ENCODE measurements at places on chromosomes 2 and 18. TPM values are rescaled to one million over a fixed set of nuclear protein-coding genes. Genes with fewer than 3 reads are reported as not detected.

GRCh38 chr2:215728504-215729065, 284.8 kb downstream of the MREG start:
- DNase-seq: peak; percentile 61

DNA sequence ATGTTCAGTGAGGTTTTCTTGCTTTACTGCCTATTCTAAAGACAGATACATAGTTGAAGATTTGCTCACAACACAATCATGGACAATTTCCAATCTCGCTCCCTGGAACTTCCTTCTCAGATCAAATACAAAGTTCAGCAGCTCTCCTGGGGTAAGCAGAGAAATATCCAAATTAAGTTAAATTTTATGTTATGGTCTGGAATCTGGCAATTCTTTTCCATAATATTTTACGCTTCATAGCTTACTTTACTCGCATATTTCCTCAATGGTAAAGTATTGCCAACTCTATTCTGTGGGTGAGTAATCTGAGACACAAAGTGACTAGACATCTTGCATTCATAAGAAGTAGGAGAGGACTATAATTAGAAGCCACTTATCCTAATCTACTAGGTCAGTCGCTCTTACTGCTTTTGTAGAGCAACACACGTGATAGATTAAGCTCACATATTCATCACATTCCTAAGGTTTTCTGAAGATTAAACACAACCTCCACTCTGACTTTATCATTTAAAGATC, 529.4 kb downstream of the CCDC85A start:
- DNase-seq: no peak

- DNase-seq: peak; percentile 77
These were observed 30.9 kb downstream of the LONRF2 start for GRCh38 chr2:100291152-100291970.

- DNase-seq: no peak
These were observed 111.6 kb downstream of the FAM210A start for GRCh38 chr18:13614641-13615288.

DNA sequence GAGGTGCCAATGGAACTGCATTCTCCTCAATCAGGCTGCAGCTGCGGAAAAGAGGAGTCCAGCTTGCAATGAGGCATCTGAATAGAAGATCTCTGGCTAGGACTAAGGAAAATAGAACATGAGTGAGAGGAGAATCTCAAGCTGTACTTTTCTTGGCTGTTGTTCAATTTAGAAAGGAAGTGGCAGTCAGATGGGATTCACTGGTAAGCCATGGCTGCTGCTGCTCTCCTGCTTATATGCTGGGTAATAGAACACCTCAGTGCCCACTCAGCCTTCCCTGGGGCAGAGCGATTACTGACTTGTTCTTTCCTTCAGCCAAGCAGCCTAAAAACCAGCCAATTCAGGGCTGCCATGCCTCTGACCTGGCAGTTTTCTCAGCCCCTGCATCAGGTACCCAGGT, 17.6 kb upstream of the CHST9 start:
- DNase-seq: no peak

DNA sequence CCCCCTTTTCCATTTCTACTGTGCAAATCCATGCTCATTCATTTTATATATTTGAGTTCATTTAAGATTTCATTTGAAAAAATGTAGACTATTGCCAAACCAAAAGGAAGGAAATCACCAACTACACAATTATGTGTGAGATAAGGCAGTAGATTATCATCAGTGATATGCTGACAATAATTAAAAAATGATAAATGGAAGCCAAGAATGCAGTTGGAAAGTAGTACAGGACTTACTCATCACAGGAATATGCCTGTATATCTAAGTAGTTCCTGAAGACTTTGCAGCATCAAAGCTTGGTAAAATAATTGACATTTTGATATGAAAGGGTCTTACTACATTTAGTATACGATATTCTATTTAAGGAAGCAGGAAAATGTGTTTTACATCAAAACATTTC, 166.1 kb upstream of the OTX1 start:
- peak; percentile 59 for DNase-seq

DNA sequence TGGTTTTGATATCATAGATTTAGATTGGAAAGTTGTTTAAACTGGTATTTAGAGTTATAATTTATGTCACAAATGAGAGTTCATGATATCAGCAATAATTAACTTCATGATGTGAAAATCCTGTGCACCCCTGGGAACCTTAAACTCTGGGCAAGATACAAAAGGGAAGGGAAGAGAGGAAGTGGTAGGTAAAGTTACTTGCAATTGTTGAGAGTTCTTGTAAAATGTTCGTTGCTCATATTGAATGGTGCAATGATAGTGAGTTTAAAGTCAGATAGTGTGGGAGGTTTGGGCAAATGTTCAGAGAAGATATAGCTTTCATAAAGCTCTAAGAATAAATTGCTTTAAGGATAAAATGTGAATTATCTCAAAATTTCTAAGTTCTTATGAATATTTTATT, 75.4 kb downstream of the SP110 start:
- DNase-seq: no peak

- no peak for DNase-seq
These were observed 790.5 kb upstream of the ID2 start for GRCh38 chr2:7891312-7891711.

DNA sequence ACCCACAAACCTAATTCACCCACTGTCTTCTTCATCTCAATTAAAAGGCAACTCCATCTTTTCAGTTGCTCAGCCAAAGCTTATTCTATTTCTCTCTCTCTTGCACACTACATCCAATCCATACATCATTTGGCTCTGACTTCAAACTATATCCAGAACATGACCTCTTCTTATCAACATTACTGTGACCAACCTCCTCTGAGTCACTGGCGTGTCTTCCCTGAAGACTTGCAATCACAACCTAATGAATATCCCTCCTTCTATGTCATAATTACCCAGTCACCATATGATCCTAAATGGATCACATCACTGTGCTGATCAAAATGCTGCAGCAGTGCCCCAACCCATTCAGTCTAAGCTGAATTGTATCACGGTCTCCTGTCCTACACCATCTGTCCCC, 22.6 kb upstream of the SULT1C3 start:
- DNase-seq: no peak

DNA sequence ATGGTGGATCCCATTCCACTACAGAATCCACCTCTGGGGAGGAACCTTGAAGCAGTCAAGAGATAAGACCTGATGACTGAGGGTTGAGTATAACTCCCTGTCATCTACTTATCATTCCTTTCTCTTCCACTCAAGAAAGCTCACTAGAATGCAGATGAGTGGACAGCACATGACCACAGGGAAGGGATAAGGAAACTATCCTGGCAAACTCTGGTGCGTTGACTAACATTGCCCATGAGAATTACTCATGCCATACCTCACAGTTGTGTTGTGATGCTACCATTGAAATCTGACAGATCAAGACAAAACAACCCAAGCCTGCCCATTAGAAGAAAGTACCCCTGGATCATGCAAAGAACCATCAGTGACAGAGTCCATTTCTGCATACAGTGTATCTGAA, 26.5 kb downstream of the SLC16A14 start:
- no peak for DNase-seq

DNA sequence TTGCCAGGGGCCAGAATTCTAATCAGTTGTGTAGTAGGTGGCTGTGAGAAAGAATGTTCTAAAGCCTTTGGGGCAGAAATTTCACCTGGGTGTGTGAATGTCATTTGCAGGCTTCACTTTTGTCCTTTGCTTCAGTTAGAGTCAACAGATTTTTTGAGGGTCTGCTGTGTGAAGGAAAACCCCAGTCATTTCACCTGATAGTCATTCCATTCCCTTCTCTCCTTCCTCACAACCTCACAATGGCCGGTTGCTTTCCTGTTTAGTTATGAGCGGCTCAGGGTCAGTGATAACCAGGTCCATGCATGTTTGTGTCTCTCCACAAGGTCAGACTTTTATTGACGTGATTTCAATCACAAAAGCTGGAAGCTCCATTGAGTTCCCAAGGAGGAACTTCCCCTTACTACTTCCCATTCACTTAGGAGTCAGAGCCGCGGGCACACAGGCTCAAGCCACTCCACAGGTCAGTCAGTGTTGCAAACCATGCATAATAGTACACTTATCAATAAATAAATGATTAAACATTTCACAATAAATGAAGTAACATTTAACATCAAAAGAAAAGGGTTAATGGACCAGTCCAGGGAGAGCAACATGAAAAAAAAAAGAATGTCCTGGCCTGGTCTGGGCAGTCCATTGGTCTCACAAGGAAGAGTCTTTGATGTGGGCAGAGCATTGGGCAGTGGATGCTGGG, 74.3 kb downstream of the NPAS2 start:
- DNase-seq: peak; percentile 82

DNA sequence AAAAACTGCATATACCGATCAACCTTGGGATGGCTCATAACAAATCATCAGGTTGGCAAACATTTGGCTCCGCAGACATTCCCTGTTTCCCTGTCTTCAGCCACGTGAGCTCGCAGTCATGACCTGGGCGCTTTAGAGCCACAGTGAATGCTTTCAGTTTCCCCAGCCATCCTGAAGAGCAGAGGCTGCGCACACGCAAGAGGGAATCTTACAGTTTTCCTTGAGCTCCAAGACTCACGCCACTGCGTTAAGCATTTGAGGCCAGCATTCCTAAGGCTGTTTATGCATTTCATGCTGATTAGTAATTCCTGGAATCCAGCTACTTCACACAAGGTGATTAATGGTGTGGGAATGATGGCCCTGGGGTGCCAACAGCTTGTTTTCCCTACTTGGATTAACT, 95.1 kb downstream of the MTCL1 start:
- DNase-seq: peak; percentile 24

DNA sequence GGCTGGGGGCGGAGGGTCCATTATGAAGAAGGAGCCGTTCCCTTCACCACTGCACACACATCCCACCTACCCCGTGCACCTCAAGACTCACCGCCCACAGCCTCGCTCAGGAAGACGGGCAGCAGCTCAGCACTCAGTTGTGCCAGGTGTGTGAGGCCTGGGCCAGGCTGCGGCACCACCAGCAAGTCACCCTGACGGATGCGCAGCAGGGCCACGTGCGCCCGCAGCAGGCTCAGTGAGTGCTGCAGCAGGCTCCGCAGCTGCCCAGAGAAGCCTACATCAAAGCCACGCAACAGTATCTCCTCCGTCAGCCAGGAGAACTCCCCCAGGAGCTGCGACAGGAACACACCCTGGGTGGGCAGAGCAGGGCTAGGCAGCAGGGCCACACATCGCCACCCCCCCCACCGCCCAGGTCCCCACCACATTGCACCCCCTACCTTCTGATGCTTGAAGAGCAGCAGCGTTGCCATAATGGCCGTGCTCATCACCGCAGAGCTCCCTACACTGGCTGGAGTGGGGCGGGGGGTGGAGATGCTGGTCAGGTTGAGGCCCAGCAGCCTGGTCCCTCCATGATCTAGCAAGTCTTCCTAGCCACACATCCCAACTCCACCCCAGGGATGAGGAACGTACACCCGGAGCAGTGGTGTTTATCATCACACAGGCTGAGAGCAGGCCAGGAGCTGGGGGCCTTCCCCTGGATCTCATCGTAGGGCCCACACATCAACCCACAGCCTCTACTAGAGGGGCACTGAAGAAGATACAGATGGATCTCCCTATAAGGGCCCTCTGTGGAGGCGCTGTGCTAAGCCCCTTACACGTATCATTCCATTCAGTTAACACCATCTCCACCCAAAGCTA, 10.2 kb downstream of the GPAT2 start:
- DNase-seq: no peak

DNA sequence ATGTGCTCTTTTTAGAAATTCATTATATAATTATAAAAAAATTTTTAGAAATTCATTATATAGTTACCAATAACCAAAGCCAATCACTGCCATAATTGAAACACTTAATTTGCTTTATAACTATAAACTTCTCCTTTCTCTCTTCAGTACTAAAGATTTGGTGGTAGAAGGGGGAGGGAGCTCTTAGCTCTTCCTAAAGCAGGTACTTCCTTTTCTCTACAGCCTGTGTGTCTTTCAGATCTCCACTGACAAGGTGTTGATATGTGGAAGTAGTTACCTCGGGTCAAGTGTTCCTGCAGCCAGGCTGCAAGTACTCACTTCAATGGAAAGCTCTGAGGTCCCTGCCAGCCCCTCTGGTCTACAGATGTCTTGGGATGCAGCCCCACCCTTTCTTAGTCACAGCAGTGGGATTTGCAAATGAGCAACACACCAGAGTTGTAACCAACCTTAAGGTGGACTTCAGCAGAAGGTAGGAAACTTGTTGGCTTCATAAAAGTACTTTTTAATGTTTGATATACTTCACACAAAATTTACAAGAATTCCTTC, 690.0 kb downstream of the ARHGAP15 start:
- no peak for DNase-seq

DNA sequence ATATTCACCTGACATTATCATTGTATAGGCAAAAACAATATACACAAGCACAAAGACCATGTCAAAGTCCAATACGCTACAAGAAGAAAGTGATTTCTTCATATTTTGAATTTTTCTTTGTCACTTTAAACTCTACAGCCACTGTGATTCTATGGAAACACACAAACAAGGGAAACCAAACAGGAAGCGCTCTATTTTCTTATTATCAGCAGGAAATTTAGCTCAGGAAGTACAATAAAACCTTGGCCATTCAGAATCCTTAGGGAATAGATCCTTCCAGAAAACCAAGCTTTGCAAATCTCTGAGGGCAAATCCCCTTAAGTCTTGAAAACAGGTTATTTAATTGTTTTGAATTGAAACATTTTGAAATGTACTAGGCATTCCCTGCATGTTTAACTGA, 336.2 kb downstream of the EPHA4 start:
- peak; percentile 88 for DNase-seq

GRCh38 chr2:152626911-152627339, 90.3 kb downstream of the PRPF40A start:
- DNase-seq: no peak

GRCh38 chr2:128573531-128573930, 254.9 kb upstream of the HS6ST1 start:
- no peak for DNase-seq

GRCh38 chr2:96427917-96428316, 77.2 kb downstream of the NEURL3 start:
- peak; percentile 56 for DNase-seq

GRCh38 chr2:105775809-105776559, 31.3 kb downstream of the NCK2 start:
- no peak for DNase-seq

GRCh38 chr18:79964330-79965118, at the start of gene HSBP1L1:
TSS of gene HSBP1L1 (plus strand) at chr18:79964643. CDS start at chr18:79964736, 93 bp downstream.
- DNase-seq: peak; percentile 40

DNA sequence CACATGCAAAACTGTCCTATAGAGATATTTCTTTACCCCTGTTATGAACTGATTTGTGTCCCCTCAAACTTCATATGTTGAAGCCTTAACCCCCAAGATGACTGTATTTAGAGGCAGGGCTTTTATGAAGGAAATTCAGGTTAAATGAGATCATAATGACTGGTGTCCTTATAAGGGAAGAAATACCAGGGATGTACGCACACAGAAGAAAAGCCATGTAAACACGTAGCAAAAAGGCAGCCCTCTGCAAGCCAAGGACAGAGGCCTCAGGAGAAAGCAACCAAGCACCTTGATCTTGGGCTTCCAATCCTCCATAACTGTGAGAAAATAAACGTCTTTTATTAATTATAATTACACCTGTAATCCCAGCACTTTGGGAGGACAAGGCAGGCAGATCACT, 101.3 kb upstream of the NDUFV2 start:
- no peak for DNase-seq

GRCh38 chr2:70643715-70644114, 90.1 kb upstream of the TGFA start:
- peak; percentile 7 for DNase-seq

Gene ZNF519
- 7.1 TPM for total RNA-seq

Gene SALL3
- total RNA-seq: not detected

Gene RFTN2
- total RNA-seq: 9.9 TPM

Gene APCDD1
- 0.95 TPM for total RNA-seq

Gene RUFY4
- not detected for total RNA-seq

Gene DSG1
- total RNA-seq: not detected

Gene HMSD
- not detected for total RNA-seq

Gene MYCN
- total RNA-seq: 3.6 TPM

Gene UGT1A9
- not detected for total RNA-seq

Gene INHA
- total RNA-seq: not detected

Gene MOGAT1
- not detected for total RNA-seq
